ENCODE measurements at places on chromosomes 2 and 18.

DNA sequence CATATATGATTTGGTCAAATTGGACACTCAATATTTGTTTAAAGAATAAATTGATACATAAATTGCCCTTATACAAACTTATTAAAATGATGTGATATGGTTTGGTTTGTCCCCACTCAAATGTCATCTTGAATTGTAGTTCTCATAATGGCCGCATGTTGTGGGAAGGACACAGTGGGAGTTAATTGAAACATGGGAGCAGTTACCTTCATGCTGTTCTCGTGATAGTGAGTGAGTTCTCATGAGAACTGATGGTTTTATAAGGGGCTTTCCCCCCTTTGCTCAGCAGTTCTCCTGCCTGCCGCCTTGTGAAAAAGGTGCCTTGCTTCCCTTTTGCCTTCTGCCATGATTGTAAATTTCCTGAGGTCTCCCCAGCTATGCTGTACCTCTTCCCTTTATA is 34.0 kb upstream of the SLC8A1 start:
- no peak for DNase-seq

DNA sequence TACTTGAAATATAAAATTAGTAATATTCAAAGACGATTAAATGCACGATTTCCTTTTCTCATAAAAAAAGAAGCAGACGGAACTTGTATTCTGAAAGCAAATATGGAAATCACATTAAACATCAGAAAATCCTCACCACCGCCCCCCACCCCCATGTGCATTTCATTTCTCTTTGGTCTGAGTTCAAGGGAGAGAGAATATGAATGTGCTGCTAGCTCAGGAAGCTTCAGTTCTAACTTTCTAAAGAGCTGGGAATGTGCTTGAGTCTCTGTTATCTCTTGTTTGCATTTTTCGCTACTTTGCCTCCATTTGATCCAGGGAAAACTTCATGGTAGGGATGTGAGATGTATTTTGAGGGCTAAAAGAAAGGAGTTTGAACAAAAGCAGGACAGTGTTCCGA is 143.6 kb downstream of the NEDD4L start:
- DNase-seq, result no peak

- no peak for DNase-seq
Measured at GRCh38 chr18:74609535-74609934, 11.9 kb downstream of the ZNF407 start.

DNA sequence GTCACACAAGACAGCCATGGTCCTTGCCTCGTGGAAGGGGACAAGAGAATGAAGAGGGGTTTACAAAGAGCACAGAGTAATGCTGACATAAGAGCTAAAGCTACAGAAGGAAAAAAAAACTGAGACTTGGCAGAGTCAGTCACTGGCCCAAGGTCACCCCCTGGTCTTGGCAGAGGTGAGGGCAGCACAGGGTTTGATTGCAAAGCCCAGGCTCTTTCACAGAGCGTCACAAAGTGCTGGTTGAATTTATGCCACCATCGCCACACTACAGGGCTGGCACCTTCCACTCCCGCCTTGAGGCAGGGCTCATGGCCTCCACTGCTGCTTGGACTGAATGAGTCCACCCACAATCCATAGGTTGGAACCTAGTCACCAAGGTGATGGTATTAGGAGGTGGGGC is 190.2 kb downstream of the INHBB start:
- DNase-seq, result no peak

DNA sequence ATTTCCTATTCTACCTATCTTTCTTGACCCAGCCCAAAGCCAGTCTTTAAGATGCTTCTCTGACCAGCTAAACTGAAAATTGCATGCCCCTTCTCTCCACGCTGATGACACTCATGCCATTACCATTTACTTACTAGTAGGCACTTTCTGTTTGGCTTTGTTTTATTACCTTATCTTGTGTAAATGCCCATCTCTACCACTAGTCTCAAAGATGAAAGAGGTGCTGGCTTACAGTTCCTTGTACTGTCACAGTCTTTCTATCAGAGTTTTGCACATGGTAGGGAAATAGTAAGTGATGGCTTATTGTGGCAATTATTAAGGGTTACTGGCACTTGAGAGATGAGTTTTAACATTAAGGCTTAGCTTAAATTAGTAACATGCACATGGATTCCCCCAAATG is 352.1 kb downstream of the RBM43 start:
- no peak for DNase-seq

DNA sequence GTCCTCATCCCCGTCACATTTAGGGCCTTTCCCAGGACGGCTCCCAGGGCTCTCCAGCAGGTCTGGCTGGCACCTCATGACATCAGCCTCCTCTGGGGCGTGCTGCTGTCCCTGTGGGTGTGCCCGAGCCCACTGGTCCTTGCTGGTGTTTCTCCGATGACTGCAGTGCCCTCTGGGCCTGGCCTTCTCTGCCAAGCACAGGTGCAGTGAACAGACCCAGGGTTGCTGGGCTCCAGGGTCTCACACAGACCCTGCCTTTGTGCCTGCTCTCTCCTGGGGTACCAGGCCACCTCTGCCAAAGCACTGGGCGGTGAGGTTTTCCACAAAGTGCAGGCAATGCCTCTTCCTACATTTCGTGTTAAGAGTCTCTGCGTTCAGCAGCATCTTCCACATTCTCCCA is 246.1 kb downstream of the ACKR3 start:
- no peak for DNase-seq

DNA sequence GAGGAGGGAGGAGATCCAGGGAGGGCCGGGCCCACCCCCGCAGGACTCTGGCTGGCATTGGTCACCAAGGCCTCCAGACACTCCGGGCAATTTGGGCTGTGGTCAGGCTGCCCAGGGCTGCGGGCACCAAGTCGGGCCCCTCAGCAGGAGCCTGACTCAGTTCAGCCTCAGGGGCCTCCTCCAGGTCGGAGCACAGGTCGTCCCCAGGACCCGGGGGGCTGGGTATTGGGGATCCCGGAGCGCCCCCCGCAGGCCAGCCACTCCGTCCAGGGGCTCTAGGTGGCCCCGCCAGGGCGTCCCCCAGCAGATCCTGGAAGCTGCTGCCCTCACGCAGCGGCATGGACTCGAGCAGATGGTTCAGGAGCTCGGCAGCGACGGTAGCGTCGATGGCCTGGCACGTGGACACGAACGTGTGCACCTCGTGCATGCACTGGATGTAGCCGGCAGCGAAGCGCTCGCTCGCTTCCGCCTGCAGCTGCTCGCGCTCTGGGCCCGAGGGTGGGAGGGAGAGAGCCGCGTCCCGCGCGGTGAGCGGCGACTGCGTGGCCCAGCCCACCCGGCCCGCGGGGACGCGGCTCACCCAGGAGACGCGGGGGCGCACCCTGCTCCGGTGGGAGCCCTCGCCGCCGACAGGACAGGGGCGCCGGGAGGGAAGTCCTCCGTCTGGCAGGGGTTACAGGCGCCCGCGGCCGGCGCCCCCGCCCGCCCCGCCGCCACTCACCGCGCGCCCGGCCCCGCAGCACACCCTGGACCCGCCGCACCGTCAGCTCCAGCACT is 884 bp downstream of the HES6 start:
- DNase-seq, result peak; percentile 21

GRCh38 chr2:84472856-84473565 is 13.9 kb upstream of the SUCLG1 start:
- DNase-seq, result no peak

- DNase-seq, result no peak
Measured at GRCh38 chr2:128311755-128312341, 6.8 kb downstream of the HS6ST1 start.

GRCh38 chr2:71812736-71813135 is 334.9 kb downstream of the CYP26B1 start:
- no peak for DNase-seq

DNA sequence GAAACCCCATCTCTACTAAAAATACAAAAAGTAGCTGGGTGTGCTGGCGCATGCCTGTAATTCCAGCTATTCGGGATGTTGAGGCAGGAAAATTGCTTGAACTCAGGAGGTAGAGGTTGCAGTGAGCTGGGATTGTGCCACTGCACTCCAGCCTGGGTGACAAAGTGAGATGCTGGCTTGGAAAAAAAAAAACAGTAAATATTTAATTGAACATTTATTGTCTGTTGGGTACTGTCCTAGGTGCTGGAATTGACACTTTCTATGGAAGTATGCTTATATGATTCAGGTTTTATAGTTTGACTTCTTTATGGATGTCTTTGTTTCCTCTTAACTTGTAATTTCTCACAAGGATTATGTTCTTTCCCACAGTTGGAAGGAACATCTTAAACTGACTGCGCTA is 633.1 kb upstream of the SETBP1 start:
- no peak for DNase-seq

DNA sequence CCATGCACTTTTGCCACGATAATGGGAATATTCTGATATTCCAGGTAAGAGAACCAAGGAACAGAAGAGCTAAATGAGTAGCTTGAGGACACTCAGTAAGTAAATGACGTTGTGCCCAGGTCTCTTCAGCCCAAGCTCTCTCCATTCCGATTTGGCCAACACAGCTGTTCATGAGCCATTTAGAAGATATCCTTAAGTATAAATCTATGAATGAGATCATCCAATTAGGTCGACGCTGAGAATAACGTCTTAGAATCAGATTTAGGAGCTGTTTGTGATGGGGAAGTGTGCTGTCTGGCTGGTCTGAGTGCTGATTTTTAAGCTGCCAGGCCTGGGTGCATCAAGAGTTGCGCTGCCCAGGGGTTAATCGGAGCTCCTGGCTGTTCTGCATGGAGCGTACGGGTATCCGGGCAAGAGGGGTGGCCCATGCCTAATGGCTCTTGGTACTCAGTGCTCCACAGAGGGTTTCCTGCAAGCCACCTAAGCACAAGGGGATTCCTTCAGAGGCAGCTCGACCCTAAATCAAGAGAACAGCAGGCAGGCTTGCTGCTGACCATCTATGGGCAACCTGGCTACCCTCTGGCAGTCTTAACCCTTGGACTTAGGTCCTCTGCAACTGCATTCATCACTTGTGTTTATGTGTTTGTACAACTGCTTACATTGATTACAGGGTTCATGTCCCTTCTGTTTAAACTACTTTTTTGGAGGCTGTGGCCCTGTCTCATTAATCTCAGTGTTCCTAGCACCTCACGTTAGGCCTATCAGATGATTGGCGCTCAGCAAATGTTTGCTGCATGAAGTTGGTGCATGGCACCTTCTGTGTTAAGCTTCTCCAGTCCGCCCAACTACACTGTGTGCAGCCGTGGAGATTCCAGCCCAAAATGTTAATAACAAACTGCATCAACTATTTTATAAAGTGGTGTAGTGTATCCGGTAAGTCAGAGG is 31.9 kb downstream of the SOX11 start:
- no peak for DNase-seq

- no peak for DNase-seq
Measured at GRCh38 chr18:44392933-44393332, 287.8 kb upstream of the SETBP1 start.

GRCh38 chr2:38170067-38170466 is 94.1 kb upstream of the CYP1B1 start:
- no peak for DNase-seq

DNA sequence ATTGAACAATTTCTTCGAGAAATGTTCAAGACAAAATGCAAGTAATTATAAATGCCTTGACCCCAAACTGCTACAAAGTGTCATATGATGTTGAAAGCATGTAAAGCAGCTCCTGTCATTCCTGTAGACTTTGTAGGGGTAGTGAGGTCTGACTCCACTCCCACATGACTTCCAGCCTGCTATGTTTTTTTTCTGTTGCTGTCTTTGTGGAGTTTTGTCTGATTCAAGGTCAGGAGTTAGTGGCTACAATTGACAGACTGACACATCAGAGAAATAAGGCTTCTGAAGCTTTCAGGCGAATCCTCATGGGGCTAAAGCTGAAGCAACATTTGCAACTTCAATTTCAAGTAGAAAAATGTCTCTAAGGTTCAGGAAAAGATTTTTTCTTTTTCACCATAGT is 63.9 kb upstream of the CCDC195 start:
- DNase-seq, result no peak

DNA sequence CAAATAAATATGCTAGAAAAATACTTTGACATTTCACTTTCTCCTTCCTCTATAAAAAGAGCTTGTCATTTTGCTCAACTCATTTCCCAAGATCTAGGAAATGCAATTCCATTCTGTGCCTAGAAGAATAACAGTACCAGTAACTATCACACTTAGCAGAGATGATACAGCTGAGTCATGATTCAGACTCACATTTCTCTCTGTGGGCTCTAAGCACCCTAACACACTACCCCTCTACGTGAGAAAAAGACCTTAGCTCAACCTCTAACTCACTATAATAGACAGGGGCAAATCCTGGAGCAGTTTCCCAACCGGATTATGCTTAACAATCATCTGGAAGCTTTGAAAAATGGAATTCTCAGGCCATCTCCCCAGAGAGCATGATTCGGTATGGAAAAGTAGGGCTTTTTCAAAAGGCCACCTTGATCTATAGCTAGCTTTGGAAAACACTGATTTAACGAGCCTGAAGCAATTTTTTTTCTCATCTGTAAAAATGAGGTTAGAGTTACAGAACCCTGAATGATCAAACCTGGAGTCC is 1312.3 kb upstream of the PIK3C3 start:
- DNase-seq, result no peak

DNA sequence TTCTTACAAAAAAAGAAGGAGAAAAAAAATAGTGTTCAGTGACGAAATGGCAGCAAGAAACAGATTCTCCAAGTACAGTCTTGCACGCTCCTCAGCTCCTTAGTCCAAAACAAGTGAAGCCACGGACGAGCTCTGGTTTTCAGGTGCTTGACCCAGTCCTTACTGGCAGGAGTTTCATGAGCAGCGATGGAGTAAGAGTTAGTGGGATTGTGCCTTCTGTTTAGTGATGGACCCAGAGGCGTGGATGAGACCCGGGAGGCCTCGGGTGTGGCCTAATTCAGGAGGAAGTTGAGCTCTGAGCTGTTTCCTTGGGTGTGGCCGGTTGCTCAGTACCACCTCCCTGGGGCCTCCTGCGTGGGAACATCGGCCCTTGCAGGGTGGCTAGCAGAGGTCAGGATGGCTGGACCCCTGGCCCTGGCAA is 52.0 kb downstream of the KIF5C start:
- peak; percentile 31 for DNase-seq

- DNase-seq, result peak; percentile 56
Measured at GRCh38 chr18:74994502-74995418, 214.2 kb downstream of the PTGR3 start.

GRCh38 chr2:221454459-221455105 is 117.5 kb downstream of the EPHA4 start:
- no peak for DNase-seq

DNA sequence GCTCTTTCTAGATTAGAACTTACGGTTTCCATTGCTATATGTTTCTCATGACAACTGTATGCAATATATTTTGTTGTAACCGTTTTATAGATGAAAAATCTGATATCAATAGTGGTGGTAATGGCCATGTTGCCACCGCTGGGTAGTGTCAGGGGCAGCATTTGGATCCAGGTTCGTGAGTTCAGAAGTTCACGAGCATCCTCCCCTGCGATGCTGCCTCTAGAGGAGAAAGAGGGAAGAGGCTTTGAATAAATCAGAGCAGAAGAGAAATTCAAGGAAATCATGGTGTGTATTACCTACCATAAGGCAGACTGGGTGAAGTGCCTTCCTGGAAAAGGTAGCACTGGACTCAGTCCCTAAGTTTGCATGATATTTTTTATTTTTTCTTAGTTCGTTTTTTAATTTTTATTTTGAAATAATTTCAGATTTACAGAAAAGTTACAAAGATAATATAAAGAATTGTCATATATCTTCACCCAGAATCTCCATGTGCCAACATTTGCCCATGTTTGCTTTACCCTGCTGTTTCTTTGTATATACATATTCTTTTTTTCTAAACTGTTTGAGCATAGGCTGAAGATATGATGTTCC is 3.3 kb upstream of the ZBTB7C start:
- peak; percentile 28 for DNase-seq

GRCh38 chr2:143481733-143482132 is 352.5 kb downstream of the ARHGAP15 start:
- no peak for DNase-seq
